ENCODE measurements at places on chromosomes 11 and 22.

GRCh38 chr11:96215826-96216225 lies 127.2 kb downstream of the MAML2 start:
- no peak for DNase-seq

DNA sequence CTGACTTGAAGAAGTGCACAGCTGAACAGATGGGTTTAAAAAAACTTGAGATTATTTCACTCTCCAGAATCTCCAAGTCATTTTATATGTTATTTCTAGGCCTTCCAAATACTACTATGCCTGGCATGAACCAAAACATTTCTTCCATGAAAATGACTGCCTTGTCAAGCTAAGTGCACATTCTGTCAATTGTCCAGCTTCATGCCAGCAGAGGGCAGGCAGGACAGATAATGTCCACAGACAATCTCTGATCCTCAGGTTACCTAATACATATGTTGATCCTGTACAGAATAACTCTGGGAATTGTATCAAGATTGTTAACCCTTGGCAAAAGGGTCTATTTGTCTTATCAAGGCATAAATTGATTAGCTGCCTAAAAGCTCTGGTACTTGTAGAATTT lies 229.5 kb downstream of the AASDHPPT start:
- DNase-seq = no peak

DNA sequence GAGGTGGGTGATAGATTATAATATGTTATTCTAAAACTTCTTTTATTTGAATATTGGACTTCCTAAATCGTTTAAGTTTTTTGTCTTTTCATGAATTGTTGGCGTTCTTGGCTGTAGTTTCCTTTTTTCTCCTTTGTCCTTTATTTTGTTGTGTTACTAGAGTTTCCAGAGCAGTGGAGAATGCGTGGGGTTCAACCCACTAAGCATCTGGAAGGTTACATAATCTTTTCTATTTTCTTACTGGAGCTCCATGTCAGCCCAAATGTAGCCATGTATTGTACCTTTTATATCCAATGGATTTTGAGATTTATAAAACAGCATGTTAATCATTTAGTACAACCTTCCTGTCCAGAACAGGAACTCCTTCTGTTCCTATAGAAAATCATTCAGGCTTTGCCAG lies 63.2 kb downstream of the PPP6R3 start:
- DNase-seq = no peak

GRCh38 chr11:16408619-16409018 lies 52.3 kb upstream of the SOX6 start:
- DNase-seq = no peak

DNA sequence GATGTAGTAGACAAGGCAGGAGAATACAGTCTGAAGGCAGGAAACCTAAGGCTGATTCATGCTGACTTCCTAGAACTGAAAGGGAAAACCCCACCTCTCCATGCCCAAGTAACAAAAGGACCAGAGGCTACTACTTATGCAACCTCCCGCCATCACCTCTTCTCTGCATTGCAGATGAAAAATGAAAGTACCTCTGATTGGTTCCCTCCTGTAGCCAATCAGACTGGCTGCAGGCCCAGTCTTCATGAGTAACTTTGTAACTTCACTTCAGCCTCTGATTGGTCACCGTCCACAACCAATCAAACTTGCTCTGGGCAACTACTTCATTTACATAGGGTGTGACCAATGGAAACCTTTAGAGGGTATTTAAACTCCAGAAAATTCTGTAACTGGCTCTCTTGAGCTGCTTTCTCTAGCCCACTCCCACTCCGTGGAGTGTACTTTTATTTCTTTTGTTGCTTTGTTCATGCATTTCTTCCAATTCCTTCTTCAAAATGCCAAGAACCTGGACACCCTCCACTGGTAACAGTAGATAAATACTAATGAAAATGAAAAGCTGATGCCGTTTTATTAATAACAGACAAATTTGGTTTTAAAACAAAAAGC lies 5.2 kb upstream of the MAP6 start:
- DNase-seq = peak; percentile 22

DNA sequence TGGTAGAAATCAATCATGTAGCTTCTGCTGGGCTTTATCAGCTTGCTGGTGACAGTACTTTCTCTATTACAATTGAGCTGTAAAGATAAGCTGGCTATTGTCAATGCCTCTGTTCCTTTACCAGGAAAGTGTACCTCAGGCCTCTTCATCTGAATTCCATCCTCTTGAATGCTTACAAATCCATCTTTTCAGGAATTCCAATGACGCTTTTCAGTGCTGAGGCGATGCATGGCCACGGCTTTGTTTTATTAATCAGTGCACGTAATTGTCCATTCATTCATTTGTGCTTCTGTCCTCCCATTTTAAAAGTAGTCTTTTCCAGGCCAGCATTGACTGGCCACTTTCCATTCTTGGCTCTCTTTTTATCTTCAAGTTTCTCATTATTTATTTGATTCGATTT lies 202.0 kb downstream of the PGR start:
- DNase-seq = no peak

- no peak for DNase-seq
Observed at GRCh38 chr22:39244136-39244495, 666 bp downstream of the PDGFB start.

DNA sequence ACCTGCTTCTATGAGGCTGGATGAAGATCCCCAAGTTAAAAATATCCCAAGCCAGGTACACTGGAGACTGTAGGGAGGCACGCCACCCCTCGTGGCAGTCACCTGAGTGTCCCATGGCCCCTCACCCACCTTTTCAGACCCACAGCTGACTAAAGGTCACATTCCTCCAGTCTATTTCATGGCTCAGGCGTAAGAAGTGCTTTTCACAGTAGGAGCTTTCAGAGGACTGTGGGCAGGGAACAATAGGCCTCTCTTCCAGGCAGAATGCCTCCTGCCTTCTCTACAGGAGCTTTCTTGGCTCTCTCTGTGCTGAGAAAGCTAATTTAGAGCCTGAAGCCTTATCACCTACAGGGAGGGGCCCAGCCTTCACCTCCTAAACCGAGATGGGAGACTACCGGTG lies 73.8 kb downstream of the C11orf58 start:
- no peak for DNase-seq

- no peak for DNase-seq
Observed at GRCh38 chr11:70307176-70307575, 36.7 kb downstream of the PPFIA1 start.

- no peak for DNase-seq
Observed at GRCh38 chr11:89537936-89538335, 46.8 kb upstream of the NOX4 start.

GRCh38 chr11:76769645-76770586 lies 13.2 kb upstream of the TSKU start:
- no peak for DNase-seq

GRCh38 chr11:62974848-62975522 lies 9.8 kb downstream of the SLC22A6 start:
- DNase-seq = peak; percentile 11

DNA sequence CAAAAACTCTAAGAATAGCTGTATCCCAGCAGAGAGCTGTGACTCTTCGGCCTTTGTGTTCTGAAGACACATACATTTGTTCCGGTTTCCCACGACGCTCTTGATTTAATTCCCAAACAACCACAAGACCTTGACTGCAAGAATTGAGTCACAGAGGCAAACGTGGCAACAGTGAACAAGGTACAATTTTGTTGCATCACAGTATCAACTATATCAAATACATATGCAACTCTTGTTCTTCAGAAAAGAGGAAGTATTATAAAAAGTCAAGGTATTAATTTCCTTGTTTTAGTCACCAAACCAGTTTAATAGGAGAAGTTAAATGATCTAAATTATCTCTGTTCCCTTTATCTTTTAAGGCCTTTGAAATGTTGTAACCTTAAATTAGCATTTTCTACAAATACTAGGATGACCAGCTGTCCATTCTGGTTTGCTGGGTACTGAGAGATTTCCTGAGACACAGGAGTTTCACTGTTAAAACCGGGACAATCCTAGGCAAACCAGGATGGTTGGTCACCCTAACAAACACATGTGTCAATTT lies 11.1 kb downstream of the HPS5 start:
- no peak for DNase-seq

- DNase-seq = no peak
Observed at GRCh38 chr11:58204042-58204441, at the start of gene OR1S2. Gene OR1S2 (minus strand): TSS chr11:58204142. CDS start chr11:58204142, 0 bp downstream.

DNA sequence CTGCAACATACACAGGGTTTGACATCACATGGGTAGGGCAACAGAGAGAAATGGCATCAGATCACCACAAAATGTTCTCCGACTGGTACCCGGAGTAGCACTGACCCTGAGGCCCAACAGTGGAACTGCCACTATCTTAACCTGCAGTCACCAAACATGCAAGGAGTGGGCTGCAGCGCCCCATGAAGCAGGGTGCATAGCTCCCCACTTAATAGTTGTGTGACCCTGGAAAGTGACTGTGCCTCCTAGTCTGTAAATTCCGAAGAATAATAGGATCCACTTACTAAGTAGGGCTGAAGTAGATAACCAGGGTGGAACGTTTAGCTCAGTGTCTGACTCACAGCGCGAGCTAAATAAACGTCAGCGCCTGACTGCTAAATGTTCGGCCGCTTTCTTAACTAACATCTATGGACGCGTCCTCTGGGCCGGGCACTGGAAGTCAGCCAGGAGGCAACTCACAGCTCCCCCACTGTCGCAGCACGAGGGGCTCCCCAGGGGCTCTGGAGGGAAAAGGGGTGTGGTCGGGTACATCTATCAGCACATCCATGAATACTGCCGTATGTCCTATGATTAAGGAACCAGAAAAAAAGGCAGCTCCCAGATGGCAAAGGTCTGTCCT lies 777 bp downstream of the LTO1 start:
- DNase-seq = peak; percentile 14

GRCh38 chr11:71429701-71430100 lies 18.5 kb downstream of the DHCR7 start:
- DNase-seq = no peak

- no peak for DNase-seq
Observed at GRCh38 chr11:9568854-9569587, 4.4 kb upstream of the WEE1 start.

- DNase-seq = no peak
Observed at GRCh38 chr11:103257360-103257759, 148.1 kb downstream of the DYNC2H1 start.

DNA sequence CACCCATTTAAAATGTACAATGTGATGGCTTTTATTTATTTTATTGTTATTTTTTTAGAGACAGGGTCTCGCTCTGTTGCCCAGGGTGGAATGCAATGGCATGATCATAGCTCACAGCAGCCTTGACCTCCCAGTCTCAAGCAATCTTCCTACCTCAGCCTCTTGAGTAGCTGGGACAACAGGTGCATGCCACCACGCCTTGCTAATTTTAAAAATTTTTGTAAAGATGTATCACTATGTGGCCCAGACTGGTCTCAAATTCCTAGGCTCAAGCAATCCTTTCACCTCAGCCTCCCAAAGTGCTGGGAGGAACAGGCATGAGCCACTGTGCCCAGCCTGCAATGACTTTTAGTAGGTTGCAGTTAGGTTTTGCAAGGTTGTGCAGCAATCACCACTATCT lies 14.3 kb downstream of the CLDN5 start:
- DNase-seq = no peak

DNA sequence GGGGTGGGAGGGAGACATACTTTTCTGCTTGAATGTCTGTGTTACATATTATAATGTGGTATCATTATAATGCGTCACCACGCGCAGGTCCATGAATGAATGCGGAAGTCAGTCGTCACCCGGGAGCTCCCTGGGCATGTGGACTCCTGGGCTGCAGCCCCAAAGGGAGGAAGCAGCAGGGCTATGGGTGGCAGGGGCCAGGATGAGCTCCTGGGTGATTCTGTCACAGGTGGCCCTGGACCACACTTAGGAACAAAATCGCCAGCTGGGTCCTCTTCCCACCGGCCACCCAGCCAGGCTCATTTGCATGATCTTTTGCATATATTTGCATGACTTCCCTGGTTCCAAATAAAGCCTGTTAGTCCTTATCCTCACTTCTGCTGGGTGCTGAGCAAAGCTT lies 51.2 kb downstream of the KCNJ4 start:
- no peak for DNase-seq

DNA sequence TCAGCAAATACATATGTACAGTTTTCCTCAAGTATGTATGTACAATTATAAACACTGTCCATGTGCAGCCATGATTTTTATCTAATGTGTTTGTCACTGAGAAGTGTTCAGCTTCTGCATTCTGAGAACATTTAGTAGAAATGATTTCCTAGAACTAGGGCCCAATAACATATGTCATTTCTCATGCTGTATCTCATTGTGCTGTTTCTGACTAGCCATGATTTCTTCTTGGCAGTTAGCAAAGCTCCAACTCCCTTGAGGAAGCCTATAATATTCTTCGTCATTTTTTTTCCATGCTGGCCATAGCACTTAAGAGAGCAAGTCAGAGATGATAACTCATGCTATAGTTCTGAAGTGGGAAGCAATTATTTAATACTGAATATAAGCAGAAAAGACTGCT lies 187.8 kb downstream of the DDX10 start:
- DNase-seq = no peak

GRCh38 chr11:69961738-69962137 lies 116.4 kb upstream of the ANO1 start:
- DNase-seq = no peak

DNA sequence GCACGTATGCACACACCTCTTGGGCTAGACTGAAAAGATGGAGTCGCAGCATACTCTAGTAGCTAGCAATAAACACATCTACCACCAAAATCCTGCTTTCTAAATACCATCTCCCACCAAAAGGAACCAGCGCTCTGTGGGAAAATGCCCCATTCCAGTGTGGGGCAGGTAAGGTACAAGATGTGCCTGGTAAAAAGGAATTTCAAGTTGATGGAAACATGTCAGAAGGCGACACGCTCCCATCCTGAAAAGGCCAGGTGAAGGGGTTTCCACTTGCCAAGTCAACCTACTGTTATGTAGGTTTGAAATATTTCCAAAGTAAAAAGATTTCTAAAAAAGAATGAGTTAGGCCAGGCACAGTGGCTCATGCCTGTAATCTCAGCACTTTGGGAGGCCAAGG lies 8.8 kb downstream of the DGCR2 start:
- DNase-seq = no peak

DNA sequence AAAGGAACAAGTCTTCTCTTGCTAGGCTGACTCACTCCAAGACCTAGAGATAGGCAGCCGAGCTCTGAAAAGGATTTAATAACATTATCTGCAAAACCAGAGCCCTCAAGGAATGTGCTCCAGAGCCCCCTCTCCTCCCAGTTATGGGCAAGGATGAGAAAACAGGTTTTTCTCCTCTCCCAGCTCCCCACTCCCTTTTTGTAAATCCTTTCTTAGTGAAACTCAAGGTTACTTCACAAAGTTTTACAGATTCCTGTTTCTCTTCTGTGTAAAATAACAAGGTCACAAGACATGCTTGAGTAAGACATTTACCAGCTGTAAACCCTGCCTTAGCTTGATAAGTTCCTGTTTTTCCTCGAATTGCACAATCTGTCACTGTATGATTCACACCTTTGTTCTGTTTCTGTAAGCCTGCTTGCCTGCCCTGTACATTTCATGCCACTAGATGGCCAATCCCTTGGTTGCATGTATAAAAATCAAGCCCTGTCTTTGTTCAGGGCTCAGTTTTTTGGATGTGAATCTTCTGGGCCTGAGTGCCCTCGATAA lies 489.4 kb downstream of the KCNA4 start:
- DNase-seq = no peak

All from stimulated activated CD4-positive, alpha-beta T cell treated with anti-CD3 and anti-CD28 coated beads, Interleukin-4, amount 100 ng/mL, for 24 hours (primary cell).